ENCODE measurements at places on chromosomes 16 and 17.

DNA sequence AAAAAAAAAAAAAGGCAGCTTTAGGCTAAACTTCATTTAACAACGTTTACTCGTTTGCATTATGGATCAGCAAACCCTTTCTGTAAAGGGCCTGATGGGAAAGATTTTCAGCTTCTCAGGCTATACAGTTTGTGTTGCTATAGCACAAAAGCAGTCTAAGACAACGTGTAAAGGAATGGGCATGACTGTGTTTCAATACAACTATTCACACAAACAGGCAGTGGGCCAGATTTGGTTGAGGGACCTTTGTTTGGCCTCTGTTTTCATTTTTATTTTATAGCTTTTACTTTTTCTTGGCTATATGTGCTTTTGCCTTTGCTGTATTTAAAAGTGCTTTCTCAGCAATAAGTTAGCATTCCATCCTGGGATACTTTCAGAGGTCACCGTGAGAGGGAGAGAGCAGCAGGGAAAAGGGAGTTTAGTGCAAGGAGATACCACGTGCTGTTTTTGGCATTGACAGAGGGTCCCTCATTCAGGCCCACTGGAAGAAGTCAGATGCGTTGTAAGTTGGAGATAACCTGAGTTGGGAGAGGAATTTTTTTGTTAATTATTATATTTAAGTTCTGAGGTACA is 335.6 kb downstream of the UTP18 start:
- DNase-seq: no peak

GRCh38 chr16:81630635-81631031 is 148.5 kb upstream of the PLCG2 start:
- DNase-seq: no peak

DNA sequence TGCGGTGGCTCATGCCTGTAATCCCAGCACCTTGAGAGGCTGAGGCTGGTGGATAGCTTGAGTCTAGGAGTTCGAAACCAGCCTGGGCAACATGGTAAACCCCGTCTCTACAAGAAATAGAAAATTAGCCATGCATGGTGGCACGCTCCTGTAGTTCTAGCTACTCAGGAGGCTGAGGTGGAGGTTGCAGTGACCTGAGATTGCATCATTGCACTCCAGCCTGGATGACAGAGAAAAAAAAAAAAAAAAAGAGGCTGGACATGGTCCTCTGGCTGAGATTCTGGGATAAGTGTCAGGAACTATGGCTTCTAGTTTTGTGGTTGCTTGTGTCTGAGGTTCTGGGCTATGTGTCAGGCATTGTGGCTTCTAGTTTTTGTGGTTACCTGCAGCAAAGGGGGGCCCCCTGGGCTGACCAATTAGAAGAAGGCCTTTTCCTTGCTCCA is 7.0 kb downstream of the KSR1 start:
- no peak for DNase-seq

GRCh38 chr16:75251280-75252048 is at the start of gene BCAR1:
BCAR1 (minus strand) TSS chr16:75251624; CDS start chr16:75251482, 142 bp downstream.
- DNase-seq: no peak

- no peak for DNase-seq
These were observed 23.9 kb upstream of the NOL11 start for GRCh38 chr17:67693811-67694210.

DNA sequence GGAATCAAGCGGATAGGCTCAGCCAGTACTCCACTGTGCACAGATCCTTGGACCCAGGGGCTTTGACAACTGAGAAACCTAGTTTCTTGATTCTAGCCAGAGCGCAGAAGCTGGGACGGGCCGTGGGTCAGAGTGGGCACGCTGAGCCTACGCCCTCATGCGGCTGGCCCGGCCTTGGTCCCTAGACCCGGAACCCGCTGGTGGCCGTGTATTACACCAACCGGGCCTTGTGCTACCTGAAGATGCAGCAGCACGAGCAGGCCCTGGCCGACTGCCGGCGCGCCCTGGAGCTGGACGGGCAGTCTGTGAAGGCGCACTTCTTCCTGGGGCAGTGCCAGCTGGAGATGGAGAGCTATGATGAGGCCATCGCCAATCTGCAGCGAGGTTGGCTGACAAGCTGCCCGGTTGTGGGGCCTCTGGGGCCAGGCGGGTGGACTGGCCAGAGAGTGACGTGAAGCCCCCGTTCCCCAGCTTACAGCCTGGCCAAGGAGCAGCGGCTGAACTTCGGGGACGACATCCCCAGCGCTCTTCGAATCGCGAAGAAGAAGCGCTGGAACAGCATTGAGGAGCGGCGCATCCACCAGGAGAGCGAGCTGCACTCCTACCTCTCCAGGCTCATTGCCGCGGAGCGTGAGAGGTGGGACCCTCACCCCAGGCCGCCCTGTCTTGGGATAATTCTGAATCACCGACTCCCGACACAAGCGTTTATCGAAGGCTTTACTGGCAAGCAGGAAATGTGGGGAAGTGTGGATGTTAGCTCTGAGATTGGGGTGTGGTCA is 946 bp downstream of the STUB1 start:
- no peak for DNase-seq

GRCh38 chr16:58584831-58585505 is 44.7 kb downstream of the CNOT1 start:
- DNase-seq: no peak

DNA sequence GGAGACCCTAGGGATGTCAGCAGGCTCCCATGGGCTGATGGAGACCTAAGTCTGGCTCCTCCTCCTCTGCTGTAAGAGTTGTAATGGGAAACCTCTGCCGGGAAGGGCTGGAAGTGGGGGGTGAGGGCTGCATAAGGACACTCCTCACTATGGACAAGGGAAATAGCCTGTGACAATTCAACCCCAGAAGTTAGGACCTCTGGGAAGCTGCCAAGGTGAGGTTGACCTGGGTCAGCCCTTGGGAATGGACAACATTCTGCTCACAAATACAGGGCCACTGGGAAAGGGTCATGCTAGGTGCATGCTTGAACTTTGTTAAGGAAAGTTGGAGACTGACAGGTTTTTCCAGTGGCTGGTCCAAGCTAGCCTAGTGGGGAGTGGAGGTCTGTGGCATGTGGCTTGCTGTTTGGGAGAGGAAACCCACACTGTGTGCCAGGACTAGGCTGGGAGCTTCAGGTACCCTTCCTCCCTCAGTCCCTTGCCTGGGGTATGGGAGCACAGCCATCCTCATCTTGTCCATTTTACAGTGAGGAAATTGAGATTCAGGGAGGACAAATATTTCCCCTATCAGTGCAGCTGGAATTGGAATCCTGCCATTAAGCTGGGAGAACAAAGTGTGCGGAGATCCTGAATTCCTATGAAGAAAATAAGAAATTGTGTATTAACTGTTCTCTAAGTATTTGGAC is 190.4 kb downstream of the SALL1 start:
- no peak for DNase-seq

GRCh38 chr16:67430504-67430976 is 381 bp upstream of the HSD11B2 start:
- DNase-seq: peak; percentile 46

DNA sequence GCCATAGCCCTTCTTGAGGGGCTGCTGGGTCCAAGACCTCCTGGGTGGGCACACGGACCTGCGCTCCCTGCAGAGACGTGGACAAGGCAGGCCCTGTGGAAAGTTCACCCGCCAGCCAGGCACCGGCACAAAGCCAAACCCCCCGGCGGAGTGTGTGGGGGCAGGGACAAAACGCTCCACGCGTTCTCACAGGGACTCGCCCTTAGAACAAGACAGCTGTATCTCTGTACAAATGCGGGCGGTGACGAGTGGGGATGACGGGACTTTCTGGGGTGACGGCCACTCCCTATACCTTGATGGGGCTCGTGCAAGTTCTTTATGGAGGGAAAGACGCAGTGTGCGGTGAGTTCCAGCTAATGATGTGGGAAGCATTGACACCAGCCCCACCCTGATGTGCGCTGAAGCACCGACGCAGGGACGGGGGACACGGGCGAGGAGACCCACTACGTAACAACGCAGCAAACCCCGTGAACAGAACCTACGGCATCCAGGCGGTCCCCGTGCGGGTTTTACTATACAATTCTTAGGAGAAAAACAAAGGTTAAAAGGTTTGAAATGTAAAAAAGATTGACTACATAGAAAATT is 49.4 kb downstream of the LMF1 start:
- no peak for DNase-seq

- DNase-seq: no peak
These were observed 2.7 kb downstream of the TRPV2 start for GRCh38 chr17:16417896-16418684.

- DNase-seq: no peak
These were observed 35.0 kb downstream of the USP32 start for GRCh38 chr17:60356940-60357339.

DNA sequence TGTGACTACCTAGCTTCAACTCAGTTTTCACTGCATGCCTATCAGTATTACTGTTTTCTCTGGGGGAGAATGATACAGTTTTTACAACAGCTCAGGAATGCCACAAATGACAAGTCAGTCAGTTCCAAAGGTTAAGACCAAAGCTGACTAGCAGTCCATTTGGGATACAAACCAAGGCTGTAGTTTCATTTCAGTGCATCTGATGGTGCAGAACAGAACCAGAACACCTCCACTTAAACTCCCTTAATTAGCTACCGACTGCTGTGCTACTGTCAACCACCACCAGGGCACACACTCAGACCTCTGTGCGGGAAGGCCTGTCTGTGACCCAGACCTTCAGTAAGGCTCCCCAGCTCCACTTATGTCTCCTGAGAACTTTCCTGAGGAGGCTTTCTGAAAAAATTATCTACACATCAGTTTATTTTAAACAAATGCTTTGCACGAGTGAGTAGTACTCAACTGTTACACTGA is 20.4 kb downstream of the NFE2L1 start:
- DNase-seq: no peak

GRCh38 chr17:67575325-67575724 is 142.4 kb upstream of the NOL11 start:
- no peak for DNase-seq

- no peak for DNase-seq
These were observed 18.7 kb upstream of the ANKRD40CL start for GRCh38 chr17:50785946-50786570.

DNA sequence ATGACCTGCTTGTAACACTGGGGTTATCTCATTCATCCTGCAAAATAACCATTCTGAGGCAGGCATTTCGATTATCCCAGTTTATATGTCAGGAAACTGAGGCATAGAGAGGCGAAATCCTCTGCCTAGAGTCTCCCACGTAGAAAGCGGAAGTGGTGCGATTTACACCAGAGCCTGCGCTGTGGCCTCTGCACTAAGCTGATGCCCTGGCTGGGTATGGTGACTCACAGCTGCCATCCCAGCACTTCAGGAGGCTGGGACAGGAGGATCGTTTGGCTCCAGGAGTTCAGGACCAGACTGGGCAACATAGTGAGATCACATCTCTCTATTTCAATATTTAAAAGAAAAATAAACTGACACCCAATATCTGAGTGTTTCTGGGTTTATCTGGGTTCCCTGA is 59.3 kb upstream of the BCO1 start:
- no peak for DNase-seq

- peak; percentile 53 for DNase-seq
These were observed 7.3 kb downstream of the THRA start for GRCh38 chr17:40069751-40070708.

GRCh38 chr16:83554096-83554495 is 253.7 kb upstream of the HSBP1 start:
- no peak for DNase-seq

- DNase-seq: peak; percentile 56
These were observed 40.1 kb downstream of the MYO18A start for GRCh38 chr17:29140051-29140621.

- DNase-seq: no peak
These were observed 7.2 kb upstream of the CCL8 start for GRCh38 chr17:34312080-34312479.

- DNase-seq: no peak
These were observed 2.0 kb downstream of the GH1 start for GRCh38 chr17:63916566-63917185.

- DNase-seq: no peak
These were observed 83.5 kb downstream of the VMP1 start for GRCh38 chr17:59790910-59791309.

- DNase-seq: no peak
These were observed 132.7 kb upstream of the HSBP1 start for GRCh38 chr16:83674931-83675535.

GRCh38 chr17:81577278-81578000 is 25.3 kb upstream of the FAAP100 start:
- DNase-seq: no peak

DNA sequence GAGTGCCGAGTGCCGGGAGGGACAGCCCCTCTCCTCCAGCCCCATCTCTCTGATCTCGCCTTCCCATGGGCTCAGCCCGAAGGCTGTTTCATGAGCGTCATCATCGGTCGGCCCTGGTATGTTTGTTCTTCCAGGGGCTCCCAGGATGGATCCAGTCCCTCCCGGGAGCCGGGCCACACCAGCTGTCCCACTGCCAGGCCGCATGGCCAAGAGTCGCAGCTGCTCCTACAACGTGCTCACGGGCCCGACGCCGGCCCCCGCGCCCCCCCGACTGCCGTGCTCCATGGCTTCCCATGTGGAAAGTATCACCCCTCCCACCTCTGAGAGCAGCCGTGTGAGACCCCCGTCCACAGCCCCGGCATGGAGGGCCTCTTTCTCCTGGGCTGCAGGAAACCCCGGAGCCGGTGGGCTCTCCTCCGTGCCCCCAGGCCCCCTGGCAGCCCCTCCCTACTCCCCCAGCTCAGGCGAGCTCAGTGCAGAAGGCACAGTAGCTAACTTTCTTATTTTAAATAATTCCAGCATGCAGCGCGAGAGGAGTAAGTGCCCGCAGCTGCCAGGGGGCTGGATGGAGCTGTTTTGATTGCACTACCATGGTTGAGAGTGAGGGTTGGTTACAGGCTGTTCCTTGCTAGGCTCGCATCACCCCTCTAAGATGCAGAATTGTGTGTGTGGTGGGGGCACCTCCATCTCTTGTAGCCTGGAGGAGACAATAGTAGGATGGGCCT is 26.6 kb upstream of the GSE1 start:
- DNase-seq: no peak

DNA sequence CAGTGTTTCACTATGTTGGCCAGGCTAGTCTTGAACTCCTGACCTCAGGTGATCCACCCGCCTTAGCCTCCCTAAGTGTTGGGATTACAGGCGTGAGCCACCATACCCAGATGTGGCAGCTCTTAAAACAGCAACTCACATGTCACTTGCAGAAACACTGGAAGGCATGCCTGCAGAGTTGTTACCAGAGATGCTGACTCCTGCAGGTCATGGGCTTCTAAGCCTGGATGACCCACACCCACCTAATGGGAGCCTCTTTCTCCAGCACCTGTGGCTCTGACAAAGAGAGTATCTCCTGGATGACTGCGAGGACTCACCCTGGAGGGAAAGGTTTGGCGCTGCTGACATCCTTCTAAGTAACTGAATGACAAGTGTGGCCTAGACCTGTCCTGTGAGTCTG is 11.2 kb upstream of the RFWD3 start:
- DNase-seq: no peak
